ENCODE measurements at places on chromosomes 4 and X.

GRCh38 chr4:57187246-57187645 is 77.1 kb upstream of the IGFBP7 start:
- no peak for DNase-seq

- no peak for DNase-seq
Measured at GRCh38 chr4:40909363-40909876, 159.7 kb downstream of the NSUN7 start.

- no peak for DNase-seq
Measured at GRCh38 chrX:28969126-28969525, 381.9 kb downstream of the IL1RAPL1 start.

DNA sequence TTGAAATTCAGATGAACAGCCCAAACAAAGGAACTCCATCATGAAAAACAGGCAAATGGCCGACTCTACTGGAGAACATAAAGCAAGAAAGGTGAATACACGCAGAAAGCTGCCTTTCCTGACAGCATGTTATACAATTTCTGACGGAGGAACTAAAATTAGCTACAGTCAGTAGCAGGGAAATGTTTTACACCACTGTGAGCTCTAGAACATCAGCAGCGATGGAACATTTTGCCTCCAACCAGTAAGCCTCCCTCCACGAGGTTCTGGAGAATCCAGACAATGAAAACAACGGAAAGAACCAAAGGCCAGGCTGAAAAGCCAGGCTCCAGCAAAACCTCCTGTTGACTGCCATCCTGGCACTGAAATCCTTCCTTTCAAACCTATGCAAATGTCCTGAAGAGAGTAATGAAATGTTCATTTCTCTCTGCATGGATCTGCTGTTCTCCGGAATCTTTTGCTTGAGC is 78.9 kb downstream of the IRF2 start:
- no peak for DNase-seq

- no peak for DNase-seq
Measured at GRCh38 chr4:17030543-17030942, 132.1 kb upstream of the LDB2 start.

GRCh38 chr4:36133658-36134057 is 110.7 kb downstream of the ARAP2 start:
- no peak for DNase-seq
